ENCODE measurements at places on chromosomes 2 and 18. TPM values are rescaled to one million over a fixed set of nuclear protein-coding genes. Genes with fewer than 3 reads are reported as not detected.

Gene E2F6
- 9.1 TPM for total RNA-seq

Gene FOSL2
- 213 TPM for total RNA-seq

Gene UNC80
- 0.25 TPM for total RNA-seq

Gene ALPP
- total RNA-seq: not detected

Gene SKOR2
- not detected for total RNA-seq

Gene RPRM
- 2.9 TPM for total RNA-seq

DNA sequence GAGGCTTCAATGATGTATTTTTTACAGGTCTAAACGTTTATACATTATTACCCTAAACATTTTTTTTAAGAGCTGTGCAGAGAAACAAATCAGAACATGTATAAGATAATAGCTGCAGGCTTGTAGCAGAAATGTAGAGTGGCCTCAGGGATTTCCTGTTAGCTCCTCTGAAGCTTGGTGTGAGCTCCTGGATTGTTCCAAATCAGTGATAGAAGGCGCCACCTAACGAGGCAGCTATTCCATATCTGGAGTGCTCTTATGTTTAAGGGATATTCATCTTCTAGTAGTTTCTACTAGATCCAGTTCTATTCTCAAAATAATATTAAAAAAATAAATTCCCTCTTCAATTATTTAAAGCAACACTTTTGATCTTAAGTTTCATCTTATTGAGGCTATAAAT is 93.1 kb downstream of the LRP1B start:
- DNase-seq: no peak

GRCh38 chr2:219495531-219496122 is 3.1 kb upstream of the GMPPA start:
- no peak for DNase-seq

- DNase-seq: no peak
Measured at GRCh38 chr2:164754157-164755093, 87.2 kb downstream of the COBLL1 start.

GRCh38 chr2:7333960-7334493 is 416.8 kb downstream of the RNF144A start:
- no peak for DNase-seq

DNA sequence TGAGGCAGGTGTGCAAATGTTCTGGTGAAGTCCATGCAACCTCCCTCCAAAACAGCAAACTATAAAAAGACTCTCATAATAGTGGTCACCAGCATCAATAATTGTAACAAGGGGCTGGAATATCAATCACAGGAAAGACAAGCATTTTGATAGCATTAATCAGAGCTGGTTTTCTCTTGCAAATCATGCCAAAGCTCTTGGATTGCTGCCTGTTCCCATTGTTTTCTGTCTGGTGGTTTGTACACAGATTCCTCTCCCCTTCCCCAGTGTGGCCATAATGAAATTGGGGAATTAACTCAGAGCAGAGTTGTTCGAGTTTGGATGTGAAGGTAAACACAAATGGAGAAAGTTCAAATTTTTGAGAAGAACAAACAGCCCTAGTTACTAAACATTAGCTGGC is 134.2 kb downstream of the CDCA7 start:
- no peak for DNase-seq

DNA sequence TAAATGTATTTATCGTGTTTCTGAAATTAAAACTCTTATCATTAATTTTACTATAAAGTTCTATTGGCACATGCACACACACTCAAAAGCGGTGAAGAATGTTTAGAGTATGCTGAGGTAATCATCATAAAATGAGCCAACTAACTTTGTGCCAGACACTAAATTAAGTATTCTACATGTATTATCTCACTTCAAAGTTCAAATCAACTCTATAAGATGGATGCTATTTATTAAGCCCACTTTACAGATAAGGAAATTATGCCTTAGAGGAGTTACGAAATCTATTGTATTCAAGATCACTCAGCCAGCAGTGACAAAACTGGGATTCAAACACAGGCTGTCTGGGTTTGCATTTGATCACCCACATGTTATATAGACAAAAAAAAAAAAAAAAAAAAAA is 24.9 kb downstream of the OLA1 start:
- DNase-seq: no peak

- DNase-seq: no peak
Measured at GRCh38 chr2:866009-866680, 84.5 kb upstream of the SNTG2 start.

DNA sequence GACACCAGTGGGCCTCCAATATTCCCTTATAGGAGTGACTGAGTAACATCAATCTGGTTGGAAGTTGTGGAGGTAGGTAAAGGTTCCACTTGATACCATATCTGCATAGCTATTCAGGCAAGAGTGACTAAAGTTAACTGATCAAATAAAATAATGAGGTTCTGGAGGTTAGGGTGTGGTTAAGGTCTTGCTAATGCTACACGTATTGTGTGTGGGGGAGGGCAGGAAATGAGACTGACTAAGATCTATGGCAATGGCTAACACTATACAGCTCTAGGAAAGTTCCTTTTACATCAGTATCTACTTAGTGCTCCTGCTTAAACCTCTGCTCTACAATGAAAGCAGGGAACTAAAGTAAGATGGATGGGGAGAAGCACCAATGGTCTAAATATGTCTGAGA is 149.1 kb upstream of the MGAT5 start:
- DNase-seq: no peak

DNA sequence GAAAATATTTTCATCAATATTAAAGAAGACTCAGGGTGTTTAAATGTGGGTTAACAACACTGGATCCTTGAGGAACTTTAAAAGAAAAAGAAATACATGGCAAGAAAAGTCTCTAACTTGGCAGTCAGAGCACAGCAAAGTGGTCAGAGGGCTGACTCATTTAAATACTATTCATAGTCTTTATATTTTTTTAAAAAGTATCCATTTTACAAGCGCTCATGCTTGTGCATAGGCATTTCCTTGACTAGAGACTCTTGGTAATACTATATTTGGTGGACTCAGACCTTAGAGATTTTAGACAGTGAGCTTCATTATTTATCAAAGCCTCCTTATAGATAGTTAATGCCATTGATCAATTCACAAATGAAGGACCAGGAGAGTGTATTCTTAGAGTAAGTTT is 110.2 kb downstream of the ABCA12 start:
- DNase-seq: no peak

DNA sequence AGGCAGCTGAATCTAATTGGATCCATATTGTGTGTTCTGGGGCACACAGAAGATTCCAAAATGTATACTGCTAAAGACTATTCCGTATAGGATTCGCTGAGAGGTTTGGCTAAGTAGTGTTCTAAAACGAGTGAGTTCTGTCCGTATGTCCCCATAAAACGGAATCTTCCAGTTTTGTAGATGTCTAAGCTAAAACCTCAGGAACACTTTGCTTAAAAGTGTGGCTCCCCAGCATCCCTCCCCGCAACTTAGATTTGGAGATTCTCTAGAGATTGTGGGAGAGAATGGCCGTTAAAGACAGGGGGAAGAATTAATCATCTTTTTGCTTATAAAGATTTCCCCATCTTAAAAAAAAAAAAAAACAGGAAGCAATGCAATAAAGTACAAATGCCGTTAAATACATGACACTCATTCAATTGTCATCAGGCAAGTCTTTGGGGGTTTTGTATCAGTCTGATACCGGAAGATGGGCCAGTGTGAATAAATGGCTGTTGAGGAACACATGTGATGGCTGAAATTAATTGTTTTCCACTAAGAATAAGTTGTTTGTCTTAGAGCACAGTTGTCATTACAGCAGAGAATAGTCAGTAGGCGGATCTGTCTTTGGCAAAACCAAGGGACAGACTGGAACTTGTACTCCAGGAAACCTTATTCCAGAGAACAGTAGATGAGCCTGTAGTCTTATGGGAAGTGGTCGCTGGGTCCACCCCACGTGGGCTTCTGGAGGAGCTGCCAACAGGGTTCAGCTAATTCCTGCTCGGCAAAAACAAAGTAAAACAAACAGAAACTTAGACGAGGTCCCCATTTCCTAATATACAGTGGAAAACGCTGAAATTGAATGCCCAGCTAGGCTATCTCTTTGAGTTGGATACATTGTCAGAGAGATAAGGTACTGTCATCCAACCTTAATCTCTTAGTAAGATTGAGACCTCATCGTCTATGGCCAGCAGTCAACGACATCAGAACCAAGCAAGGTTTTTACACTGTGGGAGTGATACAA is 1.7 kb downstream of the EMILIN2 start:
- no peak for DNase-seq

DNA sequence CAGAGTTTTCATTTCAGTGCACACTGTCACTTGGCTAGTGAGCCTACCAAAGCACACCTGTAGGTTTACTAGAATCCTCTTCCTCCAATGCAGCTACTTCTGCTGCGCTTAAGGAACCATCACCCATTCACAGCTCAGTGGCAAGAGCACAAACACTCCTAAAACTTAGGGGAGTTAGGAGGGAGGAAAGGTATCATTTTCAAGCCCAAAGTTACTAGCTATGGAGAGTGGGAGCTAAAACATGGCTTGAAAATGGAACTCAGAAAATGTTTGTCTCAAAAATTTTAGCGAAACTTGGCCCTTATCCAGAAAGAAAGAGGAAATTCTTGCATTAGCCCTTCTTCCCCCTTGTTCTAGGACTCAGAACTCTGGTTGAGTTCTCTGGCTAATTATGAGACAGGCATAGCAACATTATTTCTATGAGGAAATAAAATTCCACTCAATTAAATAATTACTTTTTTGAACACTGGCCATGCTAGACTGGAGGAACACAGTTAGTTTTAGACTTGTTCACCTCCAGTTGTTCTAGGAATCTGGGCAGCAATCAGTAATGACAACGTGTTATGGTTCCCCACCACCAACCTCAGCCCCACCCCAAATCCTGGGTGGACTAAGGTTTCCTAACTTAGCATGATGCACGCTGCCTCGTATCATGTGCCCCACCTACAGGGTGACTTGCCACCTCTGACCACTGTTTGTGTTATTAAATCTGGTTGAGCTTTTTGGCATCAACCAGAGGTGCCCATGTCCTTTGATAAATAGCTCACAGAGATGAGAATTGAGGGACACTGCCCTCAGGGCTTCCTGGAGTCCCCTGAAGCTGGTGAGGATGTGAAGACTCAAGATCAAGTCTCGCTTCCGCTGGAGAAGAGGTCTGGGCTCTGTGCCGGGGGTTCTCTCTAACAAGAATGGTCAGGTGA is 32.8 kb downstream of the LPIN2 start:
- no peak for DNase-seq

- DNase-seq: peak; percentile 67
Measured at GRCh38 chr2:19687017-19687659, 214.6 kb downstream of the TTC32 start.

GRCh38 chr2:127630864-127631540 is 15.0 kb upstream of the GPR17 start:
- no peak for DNase-seq

GRCh38 chr2:179898873-179899272 is 37.5 kb upstream of the ZNF385B start:
- no peak for DNase-seq

GRCh38 chr2:153077311-153077710 is 358.9 kb downstream of the ARL6IP6 start:
- DNase-seq: no peak

GRCh38 chr2:41962922-41963622 is 84.7 kb upstream of the PKDCC start:
- DNase-seq: no peak

DNA sequence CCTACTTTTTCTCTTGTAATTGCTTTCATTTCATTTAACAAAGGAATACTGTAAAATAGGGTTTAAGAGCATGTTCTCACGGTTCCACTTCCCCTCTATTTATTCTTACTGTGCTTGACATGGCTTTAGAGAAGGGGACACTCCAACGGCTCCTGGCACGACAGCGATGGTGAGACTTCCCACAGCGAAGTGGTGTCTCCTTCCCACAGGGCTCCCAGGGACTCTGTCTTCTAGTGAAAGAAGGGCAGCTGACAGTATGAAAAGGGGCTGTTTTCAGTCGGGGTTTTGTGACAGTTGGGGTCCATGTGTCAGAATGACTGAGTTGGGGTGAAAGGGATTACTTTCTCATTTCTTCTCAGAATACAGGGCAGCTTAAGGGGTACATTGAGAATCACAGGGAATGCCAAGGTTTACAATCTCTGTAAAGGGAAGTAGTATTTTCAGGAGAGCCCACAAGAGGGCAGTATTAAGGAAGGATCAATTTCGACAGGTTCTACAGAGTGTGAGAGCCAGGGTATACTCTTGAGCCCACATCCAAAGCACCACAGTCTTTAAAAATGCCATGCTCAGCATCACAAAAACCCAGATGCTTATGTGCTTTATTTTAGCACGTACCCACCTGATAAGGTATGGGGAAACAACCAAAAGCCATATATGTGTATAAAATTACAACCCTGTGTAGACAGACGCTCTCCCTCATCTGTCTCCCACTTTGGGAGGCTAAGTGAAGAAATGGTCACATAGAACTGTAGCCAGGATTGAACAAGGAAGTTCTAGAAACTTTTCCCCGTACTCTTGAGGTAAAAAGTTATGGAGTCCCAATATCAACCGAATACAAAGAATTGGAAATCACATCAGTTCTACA is 31.3 kb upstream of the RAPGEF4 start:
- DNase-seq: no peak

- DNase-seq: no peak
Measured at GRCh38 chr2:11839916-11840315, 93.5 kb downstream of the LPIN1 start.

- peak; percentile 58 for DNase-seq
Measured at GRCh38 chr18:13528739-13529392, 197.5 kb downstream of the FAM210A start.

GRCh38 chr2:61928826-61929461 is 23.5 kb downstream of the COMMD1 start:
- DNase-seq: no peak

GRCh38 chr2:201164166-201164565 is 18.8 kb upstream of the CASP10 start:
- DNase-seq: no peak

DNA sequence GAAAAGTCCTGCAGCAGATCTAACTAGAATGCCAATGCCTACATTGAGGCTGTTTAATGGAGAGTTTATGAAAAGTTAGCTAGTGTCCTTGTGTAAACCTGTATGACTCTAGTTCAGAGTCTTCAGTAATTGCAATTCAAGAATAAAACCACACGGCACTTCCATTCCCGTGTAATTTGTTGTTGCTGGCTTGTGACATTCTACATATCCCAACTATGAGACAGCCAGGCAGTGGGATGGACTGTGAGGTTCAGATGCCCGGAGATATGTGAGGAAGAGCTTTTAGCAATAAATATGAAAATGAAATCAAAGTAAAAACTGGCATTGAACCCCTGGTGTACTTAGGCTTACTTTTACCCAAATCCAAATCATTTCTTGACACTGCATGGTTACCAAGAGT is 263.4 kb downstream of the NEDD4L start:
- no peak for DNase-seq
